ENCODE measurements at places on chromosomes 1 and 21.

DNA sequence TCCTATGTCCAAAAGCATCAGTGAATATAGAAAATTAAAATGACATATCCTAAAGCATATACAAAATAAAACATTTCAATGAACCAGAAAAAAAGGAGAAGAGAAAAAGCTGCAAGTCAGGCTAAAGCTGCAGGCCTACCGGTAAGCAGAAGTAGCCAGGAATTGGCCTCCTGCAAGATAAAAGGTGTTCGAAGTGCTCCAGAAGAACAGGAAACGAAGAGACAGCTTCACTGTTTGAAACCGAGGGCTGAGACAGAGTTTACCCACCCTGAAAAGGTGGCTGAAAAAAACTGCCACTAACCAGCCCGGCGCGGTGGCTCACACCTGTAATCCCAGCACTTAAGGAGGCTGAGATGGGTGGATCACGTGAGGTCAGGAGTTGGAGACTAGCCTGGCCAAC, 37.4 kb downstream of the NSL1 start:
- peak; percentile 47 for DNase-seq

GRCh38 chr1:172638885-172639831, 19.7 kb upstream of the FASLG start:
- peak; percentile 48 for DNase-seq

GRCh38 chr21:31191553-31191952, 152.5 kb downstream of the TIAM1 start:
- DNase-seq = no peak

DNA sequence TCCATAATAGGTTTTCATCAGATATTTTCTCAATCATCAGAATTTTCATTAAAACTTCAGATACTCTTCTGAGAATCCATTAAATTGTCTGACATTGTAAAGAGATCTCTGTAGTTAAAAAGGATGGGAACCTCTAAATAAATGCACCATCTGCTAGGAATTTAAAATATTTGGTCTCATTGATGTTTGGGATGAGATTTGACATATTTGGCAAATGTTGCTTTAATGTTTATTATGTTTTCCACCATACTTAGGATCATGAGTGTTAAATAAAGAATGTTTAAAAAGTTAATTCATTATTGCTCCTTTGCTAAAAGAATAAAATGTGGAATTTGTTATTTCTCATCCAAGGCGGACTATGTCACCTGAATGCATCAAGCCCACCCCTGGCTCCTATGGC, 85.5 kb upstream of the VANGL1 start:
- no peak for DNase-seq

GRCh38 chr1:119080586-119080985, 59.9 kb downstream of the WARS2 start:
- no peak for DNase-seq

DNA sequence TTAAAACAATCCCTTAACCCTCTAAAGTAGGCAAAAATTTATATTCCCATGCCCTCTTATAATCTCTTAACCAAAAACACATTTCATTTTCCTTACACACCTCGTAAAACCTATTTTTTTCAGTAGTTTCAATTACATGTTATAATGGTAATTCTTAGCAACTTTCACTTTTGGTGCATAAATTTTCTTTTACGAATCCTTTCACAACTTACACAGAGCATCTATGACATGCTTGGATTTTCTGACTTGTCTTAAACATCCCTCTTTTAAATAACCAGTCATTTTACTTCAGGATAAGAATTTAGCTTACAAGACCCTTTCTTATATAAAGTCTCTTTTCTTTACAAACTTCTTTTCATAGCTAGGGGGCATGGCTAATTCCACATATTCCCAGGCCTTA, 8.9 kb upstream of the MRPL55 start:
- no peak for DNase-seq

GRCh38 chr1:230391776-230392535, 34.2 kb downstream of the PGBD5 start:
- no peak for DNase-seq

- DNase-seq = no peak
Observed at GRCh38 chr1:230148768-230149469, 81.9 kb downstream of the GALNT2 start.

GRCh38 chr1:188427642-188428041, 1598.9 kb downstream of the PLA2G4A start:
- peak; percentile 50 for DNase-seq

GRCh38 chr1:192830595-192831246, 21.9 kb downstream of the RGS2 start:
- no peak for DNase-seq

GRCh38 chr1:184053881-184054280, 2.4 kb downstream of the TSEN15 start:
- no peak for DNase-seq

DNA sequence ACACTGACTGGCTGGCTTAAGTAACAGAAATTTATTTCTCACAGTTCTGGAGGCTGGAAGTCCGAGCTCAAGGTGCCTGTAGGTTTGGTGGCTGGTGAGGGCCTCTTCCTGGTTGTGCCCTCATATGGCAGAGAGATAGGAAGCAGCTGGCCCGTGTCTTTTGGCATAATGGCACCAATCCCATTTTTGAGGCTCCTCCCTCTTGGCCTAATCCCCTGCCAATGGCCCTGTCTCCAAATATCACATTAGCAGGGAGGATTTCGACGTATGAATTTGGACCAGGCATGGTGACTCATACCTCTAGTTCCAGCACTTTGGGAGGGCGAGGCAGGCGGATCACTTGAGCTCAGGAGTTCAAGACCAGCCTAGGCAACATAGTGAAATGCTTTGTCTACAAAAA, 37.4 kb downstream of the AGPAT3 start:
- peak; percentile 64 for DNase-seq

DNA sequence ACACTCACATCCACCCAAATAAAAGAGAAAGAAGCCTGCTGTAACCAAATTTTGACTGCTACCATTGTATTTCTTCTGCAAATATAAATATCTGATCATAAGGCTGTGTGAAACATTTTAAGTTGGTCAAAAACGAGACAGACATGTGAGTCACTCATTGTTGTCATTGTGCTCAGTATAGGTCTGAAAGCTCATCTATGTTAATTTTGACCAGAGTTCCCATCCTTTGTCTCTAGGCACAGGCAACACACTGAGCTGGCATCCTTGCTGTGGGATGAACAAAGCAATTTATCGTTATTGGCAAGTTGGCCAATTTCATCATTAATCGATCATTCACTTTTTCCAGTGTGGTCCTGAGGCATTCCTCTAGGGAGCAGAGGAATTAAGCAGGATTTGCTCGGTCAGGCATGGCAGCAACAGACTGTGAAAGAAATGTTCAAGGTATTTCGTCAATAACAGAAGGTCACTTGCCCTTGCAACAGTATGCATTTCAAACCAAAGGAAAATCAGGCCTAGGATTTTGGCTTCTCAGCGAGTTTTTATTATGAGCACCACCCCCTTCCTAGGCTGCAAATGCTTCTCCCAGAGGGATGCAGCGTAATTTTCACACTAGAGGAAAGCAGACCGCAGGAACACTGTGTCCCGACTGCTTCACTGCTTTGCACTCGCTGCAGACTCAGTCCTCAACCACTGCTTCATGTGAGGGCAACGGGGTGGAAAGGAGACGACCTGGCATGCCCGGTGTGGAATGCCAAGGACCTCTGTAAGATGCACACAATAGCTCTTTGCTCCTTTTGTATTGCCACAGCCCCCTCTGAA, 87.9 kb upstream of the SMYD2 start:
- DNase-seq = no peak

GRCh38 chr1:166814611-166815010, 24.7 kb upstream of the POGK start:
- no peak for DNase-seq

DNA sequence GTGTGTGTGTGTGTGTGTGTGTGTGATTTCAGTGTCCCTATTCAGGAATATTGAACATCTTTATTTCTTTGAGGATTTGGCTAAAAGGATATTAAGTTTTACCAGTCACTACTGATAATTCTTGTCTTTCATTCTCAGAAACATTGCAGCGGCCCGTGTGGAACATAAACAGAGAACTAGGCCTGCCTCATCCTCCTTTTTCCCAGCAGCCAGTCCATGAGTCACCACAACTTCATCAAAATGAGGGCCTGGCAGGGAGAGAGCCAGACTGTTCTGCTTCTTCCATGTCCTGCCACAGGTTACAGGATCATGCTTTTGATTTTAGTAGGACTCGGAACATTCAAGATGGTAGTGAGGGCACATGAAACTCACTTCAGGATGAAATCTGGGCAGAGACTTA, 50.7 kb downstream of the LRIG2 start:
- DNase-seq = no peak

DNA sequence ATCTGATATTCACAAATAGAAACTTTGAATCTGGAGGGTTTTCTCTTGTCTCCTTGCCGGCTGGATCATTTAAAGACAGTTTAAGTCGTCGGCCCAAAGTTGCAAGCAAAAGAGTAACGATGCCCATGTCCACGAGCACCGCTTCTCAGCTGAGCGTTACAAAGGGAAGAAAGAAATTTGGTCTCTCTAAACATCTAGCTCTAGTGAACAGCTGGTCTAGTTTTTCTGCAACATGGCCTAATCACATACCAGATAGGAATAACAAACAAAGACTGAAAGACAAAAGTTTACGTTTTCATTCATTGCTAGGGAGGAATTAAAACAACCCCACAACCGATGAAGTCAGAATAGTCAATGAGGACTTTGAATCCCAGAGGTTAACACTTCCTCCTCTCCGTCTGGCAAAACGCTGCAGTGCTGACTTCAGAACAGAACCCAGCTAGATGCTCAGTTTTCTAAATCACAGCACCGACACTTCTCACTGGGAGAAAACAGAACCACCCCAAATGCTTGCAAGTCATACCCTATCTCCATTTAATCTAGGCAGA, 69.4 kb downstream of the NTPCR start:
- DNase-seq = no peak

DNA sequence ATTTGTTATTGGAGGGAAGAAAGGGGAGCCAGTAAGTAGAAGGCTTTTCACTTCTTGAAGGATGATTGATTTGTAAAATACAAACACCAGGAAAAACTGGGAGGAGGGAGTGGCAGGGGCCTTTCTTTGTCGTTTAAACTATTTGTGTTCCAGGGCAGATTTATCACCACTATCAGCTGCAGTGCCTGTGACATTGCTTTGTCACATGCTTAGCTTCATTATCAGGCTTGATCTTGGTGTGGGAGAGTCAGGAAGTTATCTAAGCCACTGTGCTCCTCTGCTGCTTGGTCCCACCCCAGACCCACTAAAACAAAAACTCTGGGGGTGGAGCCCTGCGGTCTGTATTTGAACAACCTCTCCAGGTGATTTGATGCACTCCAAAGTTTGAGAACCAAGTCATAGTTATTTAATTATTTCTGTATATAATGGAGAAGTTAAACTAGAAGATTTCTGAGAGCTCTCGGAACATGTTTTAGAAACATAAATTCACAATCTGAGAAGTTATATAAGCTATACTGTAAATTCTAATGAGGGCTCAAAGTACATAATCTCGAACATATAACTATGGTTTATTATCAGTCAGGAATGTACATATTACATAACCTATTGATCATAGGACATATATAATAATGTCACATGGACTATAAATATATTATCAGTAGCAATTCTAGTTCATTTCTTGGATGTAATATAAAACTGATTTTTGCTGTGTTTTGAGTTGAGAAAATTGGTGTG, 87.9 kb downstream of the CDC14A start:
- DNase-seq = peak; percentile 90

DNA sequence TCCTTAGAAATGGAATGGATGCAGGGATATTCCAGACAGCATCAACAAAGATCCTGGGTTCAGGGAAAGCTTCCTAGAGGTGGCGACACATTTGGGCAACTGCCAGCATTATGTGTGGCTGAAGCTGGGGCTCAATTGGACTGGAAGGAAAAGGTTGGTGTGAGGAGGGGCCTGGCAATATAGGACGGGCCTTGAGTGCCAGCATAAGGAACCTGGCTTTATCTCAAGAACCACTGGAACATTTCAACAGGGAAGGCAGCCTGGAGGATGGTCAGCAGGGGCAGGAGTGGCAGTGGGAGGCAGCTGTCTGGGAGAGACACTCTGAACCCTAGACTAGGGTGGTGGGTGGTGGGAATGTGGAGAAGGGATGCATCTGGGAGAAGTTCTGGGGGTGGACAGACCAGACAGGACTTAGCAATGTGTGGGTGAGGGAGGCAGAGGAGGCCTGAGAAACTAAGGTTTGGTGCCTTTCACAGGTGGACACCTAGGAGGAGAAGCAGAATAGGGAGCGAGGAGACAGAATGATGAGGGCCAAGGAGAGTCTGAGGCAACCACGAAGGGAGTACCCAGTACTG, 3.5 kb downstream of the SH3BGRL3 start:
- no peak for DNase-seq

- DNase-seq = no peak
Observed at GRCh38 chr1:84585803-84586202, 11.6 kb upstream of the CTBS start.

DNA sequence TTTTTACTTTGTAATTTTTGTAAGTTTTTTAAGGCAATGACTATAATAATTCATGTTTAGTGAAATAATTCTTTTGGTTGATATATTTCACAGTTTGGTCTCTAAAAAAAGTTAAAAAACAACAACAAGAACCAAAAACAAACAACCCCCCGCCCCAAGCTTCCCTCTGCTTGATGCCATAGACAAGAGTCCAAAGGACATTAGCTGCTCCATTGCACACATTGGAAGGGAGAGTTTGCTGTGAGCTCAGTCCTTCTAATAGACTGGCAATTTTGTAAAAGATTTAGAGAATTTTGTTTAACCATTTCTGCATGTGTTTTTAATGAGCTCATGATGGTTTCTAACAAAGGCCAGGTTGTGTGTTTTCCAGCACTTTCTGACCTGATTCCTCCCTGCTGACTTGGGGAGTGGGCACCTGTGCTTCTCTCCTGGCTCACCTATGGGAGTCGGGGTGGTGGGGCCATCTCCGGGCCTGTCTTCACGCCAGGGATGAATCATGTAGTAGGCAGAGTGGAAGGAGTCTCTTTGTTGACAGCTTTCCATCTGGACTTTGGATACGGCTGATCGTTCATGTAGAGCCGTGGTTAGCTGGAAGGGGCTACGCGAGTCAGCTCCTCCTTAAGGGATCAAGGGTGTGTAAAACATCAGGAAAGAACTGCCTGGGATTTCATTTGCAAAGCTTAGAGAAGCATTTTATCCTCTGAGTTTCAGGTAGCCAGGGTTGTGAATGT, 14.1 kb downstream of the ZBTB18 start:
- no peak for DNase-seq

GRCh38 chr1:153805042-153805745, 30.0 kb downstream of the SLC27A3 start:
- peak; percentile 96 for DNase-seq

GRCh38 chr21:36169470-36170128, 13.0 kb downstream of the DOP1B start:
- no peak for DNase-seq

Data from hematopoietic multipotent progenitor cell treated with erythropoietin and hydrocortisone succinate and interleukin-3 and kit ligand, for 4 days (in vitro differentiated cells).